ENCODE measurements at places on chromosomes 2 and 18.

DNA sequence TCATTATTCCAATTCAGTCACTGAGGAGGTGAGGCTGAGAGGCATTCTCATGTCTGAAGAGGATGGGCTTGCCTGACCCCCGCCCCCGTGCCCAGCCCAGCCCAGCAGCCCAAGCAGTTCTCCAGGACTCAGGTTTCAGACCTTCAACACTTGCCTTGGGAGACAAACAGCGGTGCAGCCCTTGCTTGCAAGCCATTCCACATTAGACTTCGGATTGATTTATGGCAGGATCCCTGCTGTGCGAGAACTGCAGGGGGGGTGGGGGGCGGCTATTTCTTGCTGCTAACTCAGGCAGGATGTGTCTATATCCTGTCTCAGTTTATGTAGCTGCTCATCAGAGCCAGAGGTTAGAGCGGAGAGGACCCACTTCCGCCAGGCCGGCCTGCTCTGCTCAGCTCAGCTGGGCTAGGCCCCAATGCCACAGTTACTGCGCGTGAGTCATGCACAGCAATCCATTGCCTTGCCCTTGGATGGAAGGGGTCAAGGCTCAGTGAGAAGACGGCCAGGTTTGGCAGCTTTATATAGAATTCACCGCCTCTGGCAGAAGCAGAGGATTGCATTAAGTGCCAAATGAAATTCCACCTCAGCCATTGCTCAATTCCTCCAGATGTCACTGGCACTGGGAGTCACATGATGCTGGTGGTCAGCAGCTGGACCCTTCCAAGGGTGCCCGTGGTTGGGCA, 1.8 kb downstream of the GYPC start:
- peak; percentile 46 for DNase-seq

- no peak for DNase-seq
Observed at GRCh38 chr2:239225371-239225851, 175.4 kb downstream of the HDAC4 start.

- DNase-seq: no peak
Observed at GRCh38 chr2:191748528-191749180, 70.7 kb downstream of the NABP1 start.

- DNase-seq: no peak
Observed at GRCh38 chr2:232891621-232892071, 21.6 kb downstream of the SNORC start.

DNA sequence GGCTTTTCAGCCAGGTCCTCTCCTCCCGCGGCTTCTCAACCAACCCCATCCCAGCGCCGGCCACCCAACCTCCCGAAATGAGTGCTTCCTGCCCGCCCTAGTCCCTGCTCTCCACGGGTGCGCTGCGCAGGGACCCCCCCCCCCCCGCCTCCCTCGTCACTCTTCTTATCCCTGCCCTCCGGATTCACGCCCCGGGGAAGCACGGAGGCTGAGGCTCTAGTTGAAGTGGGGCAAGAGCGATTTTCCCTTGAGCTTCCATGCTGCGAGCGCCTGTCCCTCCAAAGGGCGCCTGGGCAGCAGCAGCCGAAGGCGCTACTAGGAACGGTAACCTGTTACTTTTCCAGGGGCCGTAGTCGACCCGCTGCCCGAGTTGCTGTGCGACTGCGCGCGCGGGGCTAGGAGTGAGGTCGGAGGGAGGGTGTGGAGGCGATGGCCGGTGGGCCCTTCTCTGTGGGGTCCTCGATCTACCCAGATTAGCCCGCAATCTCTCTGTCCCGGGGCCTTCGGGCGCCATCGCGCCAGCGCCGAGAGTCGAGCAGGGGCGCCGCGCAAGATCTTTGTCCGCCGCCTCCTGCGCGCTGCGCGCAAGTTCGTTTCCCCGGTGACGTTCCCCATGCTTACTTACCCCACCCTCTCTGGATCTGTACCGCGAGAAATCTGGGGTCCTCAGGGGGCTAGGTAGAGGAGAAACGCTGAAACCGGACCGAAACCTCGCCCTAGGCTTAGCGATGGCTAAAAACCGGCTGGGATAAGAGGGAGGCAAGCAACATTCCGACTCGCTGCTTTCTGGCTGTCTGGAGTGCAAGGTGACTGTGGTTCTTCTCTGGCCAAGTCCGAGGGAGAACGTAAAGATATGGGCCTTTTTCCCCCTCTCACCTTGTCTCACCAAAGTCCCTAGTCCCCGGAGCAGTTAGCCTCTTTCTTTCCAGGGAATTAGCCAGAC, 677 bp downstream of the GAD1 start:
- no peak for DNase-seq

DNA sequence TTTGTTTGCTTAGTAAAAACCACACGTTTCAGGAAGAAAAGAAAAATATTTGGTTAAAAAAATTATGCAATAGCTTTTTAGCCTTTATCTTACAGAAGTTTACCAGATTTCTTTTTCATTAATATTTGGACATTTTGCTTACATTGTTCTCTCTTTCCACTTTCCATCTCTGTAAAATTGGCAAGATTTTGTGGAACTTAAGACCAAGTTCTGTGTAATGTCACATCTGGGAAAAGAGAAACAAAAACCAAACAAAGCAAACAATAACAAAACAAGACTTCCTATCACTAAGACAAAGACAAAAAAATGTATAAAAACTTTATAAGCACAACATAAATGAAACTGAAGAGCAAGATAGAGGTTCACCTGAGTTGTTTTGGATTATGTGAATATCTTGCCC, 1392.1 kb upstream of the CELF4 start:
- DNase-seq: no peak

DNA sequence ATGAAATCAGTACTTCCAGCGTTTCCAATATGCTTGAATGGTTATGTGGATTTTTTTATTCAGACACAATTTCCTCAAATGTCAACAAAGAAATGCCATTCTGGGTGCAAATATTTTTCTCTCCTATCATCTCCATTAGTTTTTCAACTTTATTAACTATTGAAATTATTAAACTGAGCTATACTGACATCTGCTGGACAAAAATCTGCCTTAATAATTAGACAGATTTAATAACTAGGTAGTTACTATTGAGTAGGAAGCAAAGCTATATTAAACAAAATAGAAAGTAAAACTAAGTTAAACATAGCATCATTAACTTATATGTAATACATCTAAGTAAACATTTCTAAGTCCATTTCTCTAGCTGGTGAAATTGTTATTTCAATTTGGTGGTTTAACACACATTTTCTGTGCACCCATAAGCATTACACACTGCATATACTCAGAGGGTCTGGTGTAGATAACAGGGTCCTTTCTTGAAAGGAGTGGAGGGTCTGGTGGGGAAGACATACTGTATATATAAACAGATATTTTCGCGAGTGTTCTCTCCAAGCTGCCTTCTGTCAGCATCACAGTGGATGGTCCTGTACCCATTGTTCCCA, 77.0 kb downstream of the LANCL1 start:
- DNase-seq: no peak

DNA sequence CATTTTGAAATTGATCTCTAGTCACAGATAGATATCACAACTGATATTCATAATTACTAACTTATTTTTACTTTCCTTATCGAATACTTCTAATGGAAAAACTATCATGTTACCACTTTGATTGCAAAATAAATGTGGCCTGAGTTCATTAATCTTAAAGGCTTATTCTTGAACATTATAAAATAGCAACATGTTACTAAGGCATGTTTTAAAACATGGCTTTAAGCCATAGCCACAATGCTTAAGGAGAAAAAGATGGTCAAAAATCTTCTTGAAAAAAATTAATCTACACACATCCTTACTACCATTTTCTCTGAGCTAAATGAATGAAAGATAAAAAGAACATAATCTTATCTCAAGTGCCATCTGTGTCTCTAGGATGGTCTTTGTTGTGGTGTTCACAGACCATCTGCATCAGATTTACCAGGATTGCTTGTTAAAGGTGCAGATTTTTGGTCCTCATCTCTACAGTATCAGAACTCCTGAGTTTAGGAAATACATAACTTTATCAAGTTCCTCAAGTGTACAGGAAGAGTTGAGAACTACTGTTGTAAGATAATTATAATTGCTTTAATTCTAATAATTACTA, 15.3 kb downstream of the MTX2 start:
- no peak for DNase-seq

DNA sequence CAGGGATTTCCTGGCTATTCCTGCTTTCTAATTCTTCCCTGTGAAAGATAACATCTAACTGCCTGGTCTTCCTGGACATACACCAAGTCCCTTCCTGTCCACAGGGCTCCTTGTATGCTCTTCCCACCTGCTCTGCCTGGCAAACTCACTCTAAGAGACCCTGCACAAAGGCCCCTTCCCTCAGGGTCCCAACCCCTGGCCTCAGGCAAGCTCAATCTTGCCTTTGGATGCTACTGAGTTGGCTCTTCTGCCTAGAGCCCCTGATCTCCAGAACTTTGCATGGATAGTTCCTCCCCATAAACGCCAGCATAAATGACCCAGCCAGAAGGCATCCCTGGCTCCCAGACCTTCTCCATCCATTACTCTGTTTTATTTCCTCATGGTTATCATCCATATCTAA, 98.3 kb upstream of the OTOS start:
- no peak for DNase-seq

DNA sequence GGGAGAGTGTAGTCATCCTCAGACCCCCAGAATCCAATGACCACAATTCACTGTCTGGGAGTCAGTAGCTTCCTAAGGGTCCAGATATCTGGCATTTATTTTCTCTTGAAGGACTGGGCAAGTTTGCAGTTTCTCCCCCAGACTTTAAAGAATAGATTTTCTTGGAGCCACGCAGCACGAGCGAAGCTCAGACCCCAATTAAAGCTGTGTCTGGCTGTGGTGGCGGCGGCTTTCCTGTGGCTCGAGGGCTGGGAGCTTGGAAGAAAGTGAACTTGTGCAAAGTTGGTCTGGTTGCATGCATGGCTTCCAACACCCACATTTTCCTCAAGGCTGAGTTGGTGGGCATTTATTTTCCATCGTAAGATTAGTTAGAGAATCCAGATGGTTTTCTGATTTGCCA, 105.0 kb downstream of the ACKR3 start:
- no peak for DNase-seq

- DNase-seq: no peak
Observed at GRCh38 chr2:210442878-210443277, 33.7 kb downstream of the LANCL1 start.

- no peak for DNase-seq
Observed at GRCh38 chr2:143796051-143796450, 666.8 kb downstream of the ARHGAP15 start.

DNA sequence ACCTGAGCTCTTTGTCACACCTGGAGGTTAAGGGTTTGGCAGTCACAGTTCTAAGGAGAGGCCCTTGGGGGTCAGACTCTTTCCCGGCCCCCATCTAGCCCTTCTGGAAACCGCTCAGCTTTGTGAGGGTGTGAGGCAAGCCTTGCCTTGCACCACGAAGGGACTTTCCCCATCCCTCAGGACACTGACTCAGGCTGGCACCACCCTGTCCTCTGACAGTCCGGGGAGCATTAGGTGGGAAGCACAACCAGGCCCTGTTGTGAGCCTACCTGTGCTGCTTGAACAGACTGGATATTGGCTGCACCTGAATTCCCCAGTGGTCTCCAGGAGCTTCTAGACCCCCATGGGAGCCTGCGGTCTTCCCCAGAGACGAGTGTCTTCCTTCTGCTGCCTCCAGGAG, 47.0 kb upstream of the GBX2 start:
- no peak for DNase-seq

DNA sequence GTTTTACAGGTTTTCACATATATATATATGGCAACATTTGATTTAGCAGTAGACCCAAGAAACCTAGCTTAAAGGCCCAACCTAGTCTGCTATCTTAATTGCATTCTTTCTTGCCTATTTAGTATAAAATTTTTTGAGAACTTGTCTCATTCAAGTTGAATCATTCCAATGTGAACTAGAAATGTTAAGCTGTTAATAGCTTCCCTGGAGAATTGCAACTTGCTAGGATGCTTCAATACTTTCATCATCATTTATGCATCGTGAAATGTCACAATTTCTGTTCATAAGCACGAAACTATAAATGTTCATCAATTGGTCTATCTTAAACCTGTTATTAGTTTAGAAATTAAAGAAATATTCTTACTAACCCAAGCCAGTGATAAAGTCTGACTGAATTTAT, 217.6 kb downstream of the BABAM2 start:
- DNase-seq: no peak

- DNase-seq: no peak
Observed at GRCh38 chr2:174145827-174146226, 102.5 kb downstream of the OLA1 start.

DNA sequence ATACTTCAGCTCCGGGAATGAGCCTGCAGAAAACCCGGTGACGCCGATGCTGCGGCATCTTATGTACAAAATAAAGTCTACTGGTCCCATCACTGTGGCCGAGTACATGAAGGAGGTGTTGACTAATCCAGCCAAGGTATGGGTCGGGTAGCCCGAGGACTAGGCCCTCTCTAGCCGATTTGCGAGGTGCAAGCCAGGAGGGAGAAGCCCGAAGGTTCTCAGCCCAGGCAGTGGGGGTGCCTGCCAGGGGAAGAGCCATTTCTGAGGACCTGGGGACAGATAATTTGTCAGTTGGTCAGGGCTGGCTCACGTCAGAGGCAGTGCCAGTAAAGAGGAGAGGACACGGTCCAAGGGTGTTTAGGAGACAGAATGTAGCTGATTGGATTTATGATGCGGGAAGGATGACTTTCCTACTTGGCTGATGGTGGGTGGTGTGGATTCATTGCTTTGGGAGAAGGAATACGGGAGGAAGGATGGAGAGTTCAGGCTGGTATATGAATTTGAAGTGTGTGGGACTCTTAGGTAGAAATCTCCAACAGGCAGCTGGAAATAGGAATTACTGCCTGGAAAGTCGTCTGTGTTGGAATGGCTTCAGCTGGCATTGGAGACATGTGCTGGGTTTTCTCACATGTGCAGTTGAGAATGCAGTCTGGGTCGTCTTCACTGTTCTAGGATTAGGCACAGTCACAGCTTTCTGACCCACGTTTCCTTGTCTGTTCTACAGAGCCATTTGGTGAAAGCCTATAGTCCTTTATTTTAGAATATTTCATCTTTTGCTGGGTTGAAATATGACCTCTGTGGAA, 874 bp downstream of the NDUFAF7 start:
- DNase-seq: no peak

- no peak for DNase-seq
Observed at GRCh38 chr18:1663879-1664705, 759.4 kb downstream of the ADCYAP1 start.

- no peak for DNase-seq
Observed at GRCh38 chr2:132392221-132392620, 24.4 kb upstream of the GPR39 start.

GRCh38 chr2:173750353-173750801, 214.8 kb downstream of the SP3 start:
- DNase-seq: no peak

DNA sequence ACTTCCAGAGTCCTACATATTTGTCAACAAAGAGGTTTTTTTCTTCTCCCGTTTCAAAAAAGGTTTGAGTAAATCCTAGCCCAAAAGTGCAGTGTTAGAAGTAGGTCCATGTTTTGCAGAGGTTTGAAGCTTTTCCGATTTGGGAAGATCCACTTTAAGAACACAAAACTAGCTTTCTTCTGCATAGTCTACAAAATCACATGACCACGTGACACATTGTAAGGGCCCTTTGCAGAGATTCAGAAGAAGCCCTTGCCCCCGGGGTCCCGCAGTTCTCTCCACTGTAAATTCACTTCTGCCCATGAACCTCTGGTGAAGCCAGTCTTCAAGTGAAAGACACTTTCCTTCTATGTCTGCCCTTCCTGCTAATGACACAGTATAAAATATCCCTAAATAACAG, 49.4 kb downstream of the PAX3 start:
- DNase-seq: no peak

Data from activated CD4-positive, alpha-beta T cell treated with anti-CD3 and anti-CD28 coated beads, Interleukin-2, amount 50 U/mL, for 4 hours (primary cell).